Breast epithelium (tissue), 4 donors: ENCODE measurements at places on chromosomes 7 and 10. TPM values are rescaled to one million over a fixed set of nuclear protein-coding genes. Genes with fewer than 3 reads are reported as not detected.
A peak's percentile ranks its signal among the peaks of the same experiment; 100 is the strongest.

Gene CDHR1
- 0.15 TPM for total RNA-seq

Gene TACC2
- total RNA-seq: 28.5 TPM

Gene GRID2IP
- total RNA-seq: 0.88 TPM

Gene ZRANB1
- 32.4 TPM for total RNA-seq

Gene VAX1
- not detected for total RNA-seq

Gene TMEM236
- 2.9 TPM for total RNA-seq

DNA sequence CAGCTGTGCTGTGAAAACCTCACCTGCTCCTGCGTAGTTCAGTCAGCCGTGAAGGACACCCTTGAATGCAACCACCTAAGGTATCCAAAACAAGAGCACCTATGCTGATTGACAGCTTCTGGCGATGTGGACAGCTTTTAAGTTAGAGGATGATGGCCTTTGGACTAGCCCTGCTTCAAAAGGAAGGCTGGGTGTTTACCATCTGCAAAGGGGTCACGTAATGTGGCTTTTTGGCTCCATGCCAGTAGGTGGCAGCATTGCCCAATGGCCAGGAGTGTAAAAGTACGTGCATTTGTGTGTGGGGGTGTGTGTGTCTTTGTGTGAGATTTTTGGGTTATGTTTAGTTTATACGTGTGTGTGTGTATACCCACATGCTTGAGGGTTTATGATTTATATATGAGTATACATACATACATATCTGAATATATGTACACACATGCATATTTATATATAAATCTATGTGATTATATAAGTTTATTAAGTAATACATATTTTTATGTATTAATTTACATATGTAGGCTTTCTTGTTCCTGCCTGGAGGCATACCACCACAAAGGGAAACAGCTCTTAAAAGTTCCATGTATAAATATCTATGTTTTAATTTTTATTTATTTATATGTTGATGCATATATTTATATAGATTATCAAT is 236.3 kb upstream of the ANKRD30A start:
- no peaks in the 10 kb centered on the region for H3K27me3 ChIP-seq
- no peaks in the 10 kb centered on the region for H3K4me1 ChIP-seq
- H3K27ac ChIP-seq: no peak overlapping the region
- no peaks in the 10 kb centered on the region for H3K36me3 ChIP-seq
- DNase-seq: peak; percentile 65

DNA sequence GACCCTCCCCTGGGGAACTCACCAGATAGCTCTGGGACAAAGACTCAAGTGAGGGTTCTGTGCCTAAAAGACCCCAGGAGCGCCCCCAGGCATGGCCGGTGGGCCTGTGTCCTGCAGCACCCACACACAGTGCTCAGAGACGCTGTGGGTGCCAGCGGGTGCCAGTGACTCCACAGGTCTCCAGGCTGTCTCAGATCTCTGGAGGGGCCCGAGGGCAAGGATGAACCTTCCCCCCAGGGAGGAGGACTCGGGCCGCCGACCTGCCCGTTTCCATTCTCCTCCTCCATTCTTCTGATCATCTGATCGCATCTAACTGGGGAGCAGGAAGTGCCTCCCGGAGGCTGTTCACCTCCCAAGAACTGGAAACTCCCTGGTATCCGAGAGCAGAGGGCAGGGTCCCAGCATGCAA is 980 bp downstream of the ADAM8 start:
- no peak overlapping the region for H3K27ac ChIP-seq
- peaks cover 9% of the 10 kb centered on the region for H3K4me1 ChIP-seq
- H3K36me3 ChIP-seq: no peaks in the 10 kb centered on the region

DNA sequence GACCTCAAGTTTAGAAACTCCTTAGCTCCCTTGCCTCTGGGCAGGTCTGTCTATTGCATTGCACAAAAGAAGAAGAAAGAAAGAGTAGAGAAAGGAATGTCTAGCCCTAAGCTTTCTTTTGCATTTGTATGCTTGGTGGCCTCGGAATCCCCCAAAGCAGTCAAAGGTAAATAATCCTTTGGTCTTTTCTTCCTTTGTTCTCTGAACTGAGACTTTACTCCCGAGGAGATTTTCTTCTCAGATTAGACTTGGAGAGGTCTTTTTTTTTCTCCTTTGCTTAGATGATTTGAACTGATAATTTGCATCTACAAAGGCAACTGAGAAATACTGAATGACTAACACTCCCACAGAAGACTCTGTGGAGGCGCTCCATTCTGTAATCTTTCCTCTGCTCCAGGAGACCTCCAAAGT is 93.2 kb downstream of the AKR1D1 start:
- no peaks in the 10 kb centered on the region for H3K4me1 ChIP-seq
- no peaks in the 10 kb centered on the region for H3K36me3 ChIP-seq
- H3K4me3 ChIP-seq: no peak overlapping the region
- no peak overlapping the region for H3K27ac ChIP-seq
- no peaks in the 10 kb centered on the region for H3K27me3 ChIP-seq

GRCh38 chr10:46255801-46256747 is 30.7 kb upstream of the ANTXRL start:
- no peak overlapping the region for H3K4me3 ChIP-seq
- no peaks in the 10 kb centered on the region for H3K36me3 ChIP-seq
- DNase-seq: peak; percentile 76
- no peaks in the 10 kb centered on the region for H3K27me3 ChIP-seq
- peak overlapping the region; percentile 72 for H3K27ac ChIP-seq

DNA sequence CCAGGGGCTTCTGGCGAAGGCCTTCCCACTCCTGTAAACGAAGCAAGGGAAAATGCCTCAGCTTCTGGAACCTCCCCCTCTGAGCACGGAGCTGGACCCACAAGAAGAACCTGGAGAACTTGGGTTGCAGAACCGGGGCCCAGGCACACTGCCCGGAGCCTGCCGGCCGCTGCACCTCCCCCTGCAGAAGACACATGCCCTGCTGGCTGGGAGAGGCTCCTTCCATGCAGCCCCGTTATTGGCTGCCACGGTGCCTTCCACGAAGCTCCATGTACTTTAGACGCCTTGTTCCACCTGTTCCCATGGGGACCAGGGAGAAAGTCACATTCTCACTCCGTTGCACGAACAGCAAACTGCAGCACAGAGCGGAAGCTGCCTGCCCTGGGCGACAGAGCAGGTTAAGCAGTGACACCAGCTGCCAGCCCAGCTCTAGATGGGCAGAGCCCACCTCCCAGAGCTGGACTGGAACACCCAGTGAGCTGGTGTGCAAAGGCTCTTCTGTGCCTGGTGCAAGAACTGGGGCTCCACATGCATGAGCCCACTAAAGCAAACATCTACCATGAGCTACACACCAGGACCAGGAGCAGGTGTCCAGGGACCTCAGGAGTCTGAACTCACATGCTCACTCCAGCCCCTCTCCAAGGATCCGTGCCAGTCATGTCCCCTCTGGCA is 70.1 kb downstream of the TNS3 start:
- H3K27me3 ChIP-seq: no peaks in the 10 kb centered on the region
- no peak overlapping the region for H3K4me3 ChIP-seq
- no peaks in the 10 kb centered on the region for H3K36me3 ChIP-seq

DNA sequence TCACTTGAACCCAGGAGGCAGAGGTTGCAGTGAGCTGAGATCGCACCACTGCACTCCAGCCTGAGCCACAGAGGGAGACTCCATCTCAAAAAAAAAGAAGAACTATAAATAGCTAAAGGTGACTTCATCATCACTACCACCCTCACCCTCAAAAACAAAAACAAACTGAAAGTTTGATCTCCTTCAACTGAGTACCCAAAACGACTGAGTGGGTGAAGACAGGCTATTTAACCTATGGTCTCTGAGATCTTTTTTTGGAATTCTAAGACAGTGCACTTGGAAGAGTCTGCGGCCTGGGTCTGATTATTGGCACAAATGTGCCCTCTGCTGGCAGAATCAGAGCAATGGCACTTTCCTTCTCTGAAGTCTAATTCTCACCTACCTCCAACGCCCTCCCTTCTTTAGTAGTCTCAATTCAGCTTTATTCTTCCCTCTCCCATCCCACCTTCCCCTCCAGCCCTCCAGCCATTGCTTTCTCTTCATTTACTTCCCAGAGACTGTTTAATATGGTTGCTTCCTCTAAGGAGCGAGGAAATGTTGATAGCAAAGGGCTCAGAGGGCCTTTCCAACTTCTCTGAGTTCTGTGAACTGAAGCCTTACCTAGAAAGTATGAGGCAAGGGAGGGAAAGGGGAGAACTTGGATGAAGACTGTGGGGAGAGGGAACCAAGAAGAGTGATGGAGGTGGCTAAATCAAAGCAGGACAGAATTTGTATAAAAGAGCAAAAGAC is 2.9 kb upstream of the MYOZ1 start:
- H3K4me3 ChIP-seq: no peak overlapping the region
- H3K27ac ChIP-seq: no peak overlapping the region
- H3K27me3 ChIP-seq: no peaks in the 10 kb centered on the region
- H3K4me1 ChIP-seq: no peaks in the 10 kb centered on the region
- peak; percentile 51 for DNase-seq
